Calu3 (cell line): ENCODE measurements at places on chromosomes 3 and 15. TPM values are rescaled to one million over a fixed set of nuclear protein-coding genes. Genes with fewer than 3 reads are reported as not detected.

DNA sequence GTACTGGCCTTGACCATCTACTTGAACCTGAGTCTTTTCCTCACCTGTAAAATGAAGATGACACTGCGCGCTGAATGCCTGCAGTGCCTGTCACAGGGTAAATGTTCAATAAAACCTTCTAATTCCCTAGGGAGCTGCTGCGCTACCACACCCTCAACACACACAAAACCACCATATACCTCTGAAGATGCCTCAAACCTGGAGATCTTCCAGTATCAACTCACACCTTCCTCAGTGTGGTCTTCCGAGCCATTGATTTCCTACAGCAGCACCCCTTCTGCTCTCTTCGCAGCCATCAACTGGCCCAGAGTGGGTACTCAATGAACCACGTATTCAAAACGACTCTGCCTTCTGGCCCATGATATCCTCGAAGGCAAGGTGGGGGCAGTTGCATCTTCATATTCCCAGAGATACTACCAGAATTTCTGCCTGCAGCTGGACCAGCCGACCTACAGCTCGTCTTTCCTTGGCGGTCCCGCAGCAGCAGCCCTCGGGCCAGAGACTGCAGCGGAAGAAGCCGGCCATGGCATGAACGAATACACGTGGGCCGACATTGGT, 695 bp downstream of the RPL32 start:
- no peak for DNase-seq
- H3K27me3 ChIP-seq = peaks cover 2% of the 10 kb centered on the region
- peaks cover 65% of the 10 kb centered on the region for H3K36me3 ChIP-seq
- peak overlapping the region; percentile 99 for H3K27ac ChIP-seq
- H3K4me1 ChIP-seq = peaks cover 22% of the 10 kb centered on the region
- H3K4me3 ChIP-seq = peak overlapping the region; percentile 90

GRCh38 chr3:113531826-113532697, at the start of gene SIDT1:
SIDT1 (plus strand) TSS chr3:113532555; CDS start chr3:113533022, 467 bp downstream.
- H3K36me3 ChIP-seq = peaks cover 15% of the 10 kb centered on the region
- H3K4me1 ChIP-seq = peaks cover 20% of the 10 kb centered on the region
- DNase-seq = peak; percentile 47
- peaks cover 71% of the 10 kb centered on the region for H3K27me3 ChIP-seq
- H3K27ac ChIP-seq = no peak within 1 kb of the TSS
- H3K4me3 ChIP-seq = peak within 1 kb of the TSS; percentile 77

- H3K27me3 ChIP-seq = no peaks in the 10 kb centered on the region
- no peak overlapping the region for H3K27ac ChIP-seq
- H3K4me1 ChIP-seq = no peaks in the 10 kb centered on the region
Measured at GRCh38 chr3:40627095-40627494, 102.3 kb downstream of the ZNF621 start.

DNA sequence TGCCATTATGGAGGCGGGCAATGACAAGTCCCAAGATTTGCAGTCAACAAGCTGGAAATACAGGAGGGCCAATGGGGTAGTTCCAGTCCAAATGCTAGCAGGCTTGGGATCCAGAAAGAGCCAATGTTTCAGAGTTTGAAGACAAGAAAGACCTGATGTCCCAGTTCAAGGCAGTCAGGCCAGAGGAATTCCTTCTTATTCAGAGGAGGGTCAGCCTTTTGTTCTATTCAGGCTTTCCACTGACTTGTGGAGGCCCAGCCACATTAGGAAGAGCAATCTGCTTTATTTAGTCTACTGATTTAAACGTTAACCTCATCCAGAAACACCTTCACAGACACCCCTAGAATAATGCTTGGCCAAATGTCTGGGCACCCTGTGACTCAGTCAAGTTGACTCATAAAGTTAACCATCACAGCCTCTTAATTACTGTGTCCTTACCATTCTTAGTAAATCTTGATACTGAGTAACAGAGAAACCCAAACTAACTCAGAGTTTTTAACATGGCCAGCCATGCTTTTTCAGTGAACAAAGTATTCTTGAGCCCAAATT, 50.9 kb upstream of the NPHP3 start:
- H3K27me3 ChIP-seq = peaks cover 23% of the 10 kb centered on the region
- no peaks in the 10 kb centered on the region for H3K36me3 ChIP-seq
- H3K4me3 ChIP-seq = no peak overlapping the region
- H3K27ac ChIP-seq = no peak overlapping the region
- DNase-seq = no peak
- H3K4me1 ChIP-seq = no peaks in the 10 kb centered on the region

DNA sequence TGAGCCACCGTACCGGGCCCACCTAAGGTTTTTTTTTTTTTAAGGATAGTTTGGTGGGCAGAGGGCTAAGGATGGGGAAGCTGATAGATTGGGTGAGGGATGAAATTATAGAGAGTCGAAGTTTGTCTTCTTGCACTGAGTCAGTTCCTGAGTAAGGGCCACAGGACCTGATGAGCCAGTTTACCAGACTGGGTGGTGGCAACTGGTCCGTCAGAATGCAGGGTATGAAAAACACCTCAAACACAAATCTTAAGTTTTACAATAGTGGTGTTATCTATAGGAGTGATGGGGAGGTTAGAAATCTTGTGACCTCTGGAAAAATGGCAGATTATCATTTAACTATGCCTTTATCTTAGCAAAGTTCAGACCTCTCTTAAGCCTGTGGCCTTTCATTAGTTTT, 2.8 kb downstream of the ZNF860 start:
- no peaks in the 10 kb centered on the region for H3K27me3 ChIP-seq
- no peak overlapping the region for H3K27ac ChIP-seq
- H3K4me3 ChIP-seq = no peak overlapping the region
- peaks cover 4% of the 10 kb centered on the region for H3K4me1 ChIP-seq

DNA sequence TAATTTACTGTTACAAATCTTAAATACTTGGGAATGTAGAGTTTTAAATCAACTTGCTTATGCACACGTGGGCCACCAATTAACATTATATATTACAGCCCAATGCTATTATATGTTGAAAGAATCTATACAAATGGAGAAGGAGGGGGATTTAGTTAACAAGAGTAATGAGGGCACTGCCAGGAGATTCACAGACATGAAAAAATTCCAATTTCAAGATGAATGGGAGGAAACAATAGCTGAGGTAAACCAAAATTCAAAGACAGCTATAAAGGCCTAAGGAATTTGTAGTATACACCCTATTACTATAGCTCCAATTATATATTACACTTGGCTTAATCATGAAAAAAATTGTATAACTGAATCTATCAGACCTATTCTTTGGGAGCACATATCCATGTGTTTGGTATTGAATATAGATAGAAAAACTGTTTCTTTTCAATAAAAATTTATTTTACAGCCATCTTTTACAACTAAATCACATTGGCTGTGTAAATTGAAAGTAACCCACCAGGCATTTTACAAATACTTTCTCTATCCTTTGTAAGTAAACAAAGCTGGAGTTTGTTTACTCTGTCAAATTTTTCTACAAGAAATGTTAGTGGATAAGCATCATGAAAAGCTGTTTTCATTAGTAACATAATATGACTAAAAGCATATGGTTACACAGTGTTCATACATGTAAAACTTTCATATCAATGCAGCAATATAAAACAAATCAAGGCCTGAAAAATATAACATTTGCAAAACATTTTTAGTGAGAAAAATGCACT, 1045.8 kb downstream of the ROBO1 start:
- H3K4me1 ChIP-seq = no peaks in the 10 kb centered on the region
- no peak for DNase-seq
- H3K27ac ChIP-seq = no peak overlapping the region
- H3K4me3 ChIP-seq = no peak overlapping the region
- no peaks in the 10 kb centered on the region for H3K36me3 ChIP-seq
- H3K27me3 ChIP-seq = no peaks in the 10 kb centered on the region

GRCh38 chr3:194072691-194073279, 63.2 kb upstream of the HES1 start:
- peak overlapping the region; percentile 4 for H3K27ac ChIP-seq
- no peak overlapping the region for H3K4me3 ChIP-seq
- peaks cover 21% of the 10 kb centered on the region for H3K36me3 ChIP-seq
- no peak for DNase-seq

- no peak overlapping the region for H3K4me3 ChIP-seq
- H3K27me3 ChIP-seq = no peaks in the 10 kb centered on the region
- DNase-seq = no peak
- peaks cover 91% of the 10 kb centered on the region for H3K36me3 ChIP-seq
Measured at GRCh38 chr3:185914911-185915629, 22.7 kb downstream of the TRA2B start.

DNA sequence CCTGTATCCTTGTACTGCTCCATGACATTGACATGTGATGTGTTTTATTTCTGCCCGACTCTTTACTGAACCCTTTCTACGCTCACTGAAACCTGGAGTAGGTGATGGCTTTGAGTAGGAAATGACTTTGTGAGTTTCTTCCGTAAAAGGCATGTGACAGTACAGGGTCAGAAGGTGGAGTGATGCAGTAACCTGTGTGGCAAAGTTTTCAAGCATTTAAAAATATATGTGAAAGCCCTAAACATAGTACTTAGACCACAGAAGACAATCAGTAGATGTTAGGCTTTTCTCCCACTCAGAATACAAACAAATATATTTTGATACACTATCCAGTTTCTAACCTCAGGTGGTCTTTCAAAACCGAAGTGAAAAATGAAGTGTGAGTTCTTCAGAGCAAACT, 31.3 kb upstream of the SACM1L start:
- H3K4me1 ChIP-seq = peaks cover 9% of the 10 kb centered on the region
- H3K4me3 ChIP-seq = no peak overlapping the region
- H3K36me3 ChIP-seq = no peaks in the 10 kb centered on the region
- no peaks in the 10 kb centered on the region for H3K27me3 ChIP-seq
- no peak overlapping the region for H3K27ac ChIP-seq

Gene RHCG
- total RNA-seq = 0.59 and 1.1 TPM in 2 replicates

Gene RRP9
- 39.3 and 40.3 TPM in 2 replicates for total RNA-seq
